ENCODE measurements at places on chromosomes 11 and 22.

DNA sequence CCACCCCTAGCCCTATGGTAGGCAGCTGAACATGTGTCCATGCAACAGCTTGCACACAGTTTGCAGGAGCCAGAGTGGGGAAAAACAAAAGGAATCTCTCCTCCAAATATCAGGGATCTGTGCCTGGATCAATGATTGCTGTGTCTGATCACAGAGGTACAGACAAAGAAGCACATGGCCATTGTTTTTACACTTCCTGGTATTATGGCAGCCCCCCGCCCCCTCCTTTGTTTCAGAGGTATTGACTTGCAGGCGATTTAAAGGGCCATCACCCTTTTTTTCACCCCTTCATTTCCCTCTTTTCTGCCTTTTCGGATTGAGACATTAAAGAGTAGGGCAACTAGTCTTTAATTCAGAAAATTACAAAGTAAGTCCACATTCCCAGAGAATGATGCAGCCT lies 453.0 kb upstream of the LUZP2 start:
- no peak for DNase-seq

GRCh38 chr22:46183733-46184132 lies 33.4 kb downstream of the PPARA start:
- no peak for DNase-seq

DNA sequence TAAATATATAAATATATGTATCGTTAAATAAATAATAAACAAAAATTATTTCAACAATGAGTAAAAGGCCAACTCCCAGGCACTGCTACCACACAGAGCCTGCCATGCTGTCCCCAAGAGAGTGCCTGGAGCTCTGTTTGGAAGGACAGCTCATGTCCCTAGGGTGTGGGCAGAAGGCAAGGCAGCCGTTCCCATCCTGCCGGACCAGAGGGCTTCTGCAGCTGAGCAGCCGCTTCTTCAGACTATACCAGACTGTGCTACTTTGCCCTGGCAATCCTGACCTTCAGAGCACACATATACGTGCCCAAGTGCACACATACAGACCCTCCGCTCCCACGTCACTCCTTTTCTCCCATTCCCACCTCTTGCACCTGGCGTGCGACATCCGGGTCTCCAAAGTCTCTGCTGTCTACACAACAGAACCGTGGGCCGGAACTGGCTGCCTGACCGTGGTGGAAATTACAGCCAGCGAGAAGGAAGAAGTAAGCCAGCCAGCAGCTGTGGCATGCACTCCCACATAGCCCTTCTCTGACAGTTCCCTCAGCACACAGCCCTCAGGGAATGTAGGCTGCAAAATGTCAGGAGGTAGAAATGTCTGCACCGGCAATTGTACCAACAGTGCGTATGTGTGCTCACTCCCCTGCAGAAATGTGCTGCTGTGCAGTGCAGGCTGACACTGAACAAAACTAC lies 24.0 kb downstream of the PAX6 start:
- DNase-seq = no peak

DNA sequence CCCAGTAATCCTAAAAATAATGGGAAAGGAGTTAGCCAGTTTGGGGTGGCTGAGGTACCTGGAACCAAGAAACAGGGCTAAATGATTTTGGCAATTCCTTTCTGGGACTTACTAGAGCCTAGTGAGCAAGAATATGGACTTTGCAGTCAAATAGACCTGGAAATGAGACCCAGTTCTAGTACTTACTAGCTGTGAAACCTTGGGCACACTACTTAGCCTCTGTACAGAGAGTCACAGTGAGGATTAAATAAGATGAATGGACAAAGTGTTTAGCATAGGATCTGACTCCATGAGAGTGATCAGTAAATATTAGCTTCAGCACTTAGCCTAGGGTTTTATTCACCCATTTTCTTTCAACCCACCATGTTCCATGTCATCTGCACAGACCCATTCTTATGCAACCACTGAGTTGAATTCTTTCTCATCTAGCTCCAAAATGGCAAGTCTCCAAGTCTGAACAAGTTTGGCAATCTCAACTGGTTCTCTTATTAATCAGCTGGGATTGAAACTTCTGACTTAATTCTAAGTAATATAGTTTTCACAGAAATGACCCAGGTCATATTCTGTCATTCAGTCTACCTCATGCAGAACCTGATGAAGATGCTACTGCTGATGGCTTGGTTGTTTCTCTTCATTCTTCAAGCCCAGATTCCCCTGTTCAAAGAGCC lies 15.0 kb upstream of the SORL1 start:
- no peak for DNase-seq

DNA sequence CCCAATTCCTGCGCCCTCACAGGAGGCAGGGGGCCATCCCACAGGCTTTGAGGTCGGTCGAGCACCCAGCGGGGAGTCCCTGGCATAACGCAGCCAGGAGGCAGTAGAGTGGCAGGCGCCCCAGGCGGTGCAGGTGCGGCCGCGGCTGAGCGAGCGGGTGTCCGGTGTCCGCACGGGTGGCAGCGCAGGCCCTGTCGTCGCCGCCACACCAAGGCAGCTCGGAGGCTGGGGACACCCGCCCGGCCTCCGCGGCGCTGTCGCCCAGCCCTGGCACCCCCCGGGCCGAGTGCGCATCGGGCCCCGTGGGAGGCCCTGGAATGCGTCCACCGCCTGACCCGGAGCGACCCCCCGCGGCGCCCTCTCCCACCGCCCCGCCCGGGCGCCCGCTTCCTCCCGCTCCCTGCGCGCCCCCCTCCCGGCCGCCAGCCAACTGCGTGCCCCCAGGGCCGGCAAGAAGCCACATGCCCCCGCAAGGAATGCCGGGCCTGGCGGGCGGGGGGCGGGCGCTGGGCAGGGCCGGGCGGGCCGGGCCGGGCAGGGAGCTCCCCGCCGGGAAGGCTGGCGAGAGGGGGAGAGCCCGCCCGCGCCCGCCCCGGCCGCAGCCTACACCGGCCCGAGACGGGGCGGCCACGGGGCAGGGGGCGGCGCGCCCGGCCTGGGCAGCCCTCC lies 33.9 kb downstream of the PRDM11 start:
- no peak for DNase-seq

DNA sequence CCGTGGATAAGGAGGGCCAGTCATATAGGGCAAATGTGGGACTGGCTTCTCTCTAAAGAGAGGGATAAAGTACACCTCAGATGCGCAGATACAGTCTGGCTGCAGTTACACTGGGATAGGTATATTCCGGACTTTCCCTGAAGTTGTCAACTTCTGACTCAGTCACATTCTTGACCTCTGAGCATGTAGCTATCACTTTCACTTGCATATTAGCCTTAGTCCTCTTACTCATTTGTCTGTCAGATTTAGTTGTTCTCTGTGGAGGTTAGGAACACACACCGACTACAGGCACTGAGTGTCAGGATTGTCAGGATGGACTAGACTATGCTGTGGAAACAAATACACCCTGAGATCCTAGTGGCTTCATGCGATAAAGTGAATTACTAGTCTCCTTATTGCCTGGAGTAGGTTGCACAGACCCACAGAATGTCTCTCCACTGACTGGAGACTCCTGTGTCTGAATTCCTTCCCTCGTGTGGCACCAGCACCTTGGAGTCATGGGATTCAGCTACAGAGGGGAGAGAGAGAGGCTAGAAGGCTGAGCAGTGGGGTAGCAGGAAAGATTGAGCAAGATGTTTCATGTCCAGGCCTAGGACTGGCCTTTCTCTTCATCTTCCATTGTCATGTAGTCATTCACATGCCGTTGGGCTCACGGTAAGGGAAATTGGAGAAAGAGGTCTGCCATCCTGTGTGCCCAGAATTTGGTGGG lies 654.3 kb downstream of the NTM start:
- DNase-seq = no peak

GRCh38 chr11:115963156-115963555 lies 458.9 kb upstream of the CADM1 start:
- no peak for DNase-seq

GRCh38 chr11:19164230-19164855 lies 37.4 kb downstream of the CSRP3 start:
- no peak for DNase-seq

GRCh38 chr22:47236161-47236560 lies 473.7 kb downstream of the TBC1D22A start:
- DNase-seq = no peak

DNA sequence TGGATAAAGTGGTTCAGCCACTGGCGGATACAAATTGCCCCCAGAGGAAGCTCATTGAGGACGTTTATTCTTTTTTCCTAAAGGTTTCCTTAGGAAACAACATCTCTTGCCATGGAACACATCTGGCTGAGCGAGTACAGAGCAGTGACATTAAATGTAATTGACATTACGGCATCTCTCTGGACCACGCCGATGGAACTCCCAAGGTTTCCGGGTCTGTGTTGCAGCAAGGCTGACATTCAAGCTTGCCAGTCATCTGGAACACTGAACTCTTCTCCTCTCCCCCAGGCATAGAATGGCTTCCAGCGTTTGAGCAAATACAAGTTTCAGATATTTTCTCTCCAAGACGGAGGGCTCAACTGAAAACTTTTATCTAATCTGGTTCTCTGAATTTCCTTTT lies 42.1 kb downstream of the CLMP start:
- DNase-seq = no peak

GRCh38 chr11:44621140-44621681 lies 55.7 kb downstream of the CD82 start:
- DNase-seq = peak; percentile 89

GRCh38 chr11:65857500-65857852 lies 504 bp downstream of the CFL1 start:
- no peak for DNase-seq

DNA sequence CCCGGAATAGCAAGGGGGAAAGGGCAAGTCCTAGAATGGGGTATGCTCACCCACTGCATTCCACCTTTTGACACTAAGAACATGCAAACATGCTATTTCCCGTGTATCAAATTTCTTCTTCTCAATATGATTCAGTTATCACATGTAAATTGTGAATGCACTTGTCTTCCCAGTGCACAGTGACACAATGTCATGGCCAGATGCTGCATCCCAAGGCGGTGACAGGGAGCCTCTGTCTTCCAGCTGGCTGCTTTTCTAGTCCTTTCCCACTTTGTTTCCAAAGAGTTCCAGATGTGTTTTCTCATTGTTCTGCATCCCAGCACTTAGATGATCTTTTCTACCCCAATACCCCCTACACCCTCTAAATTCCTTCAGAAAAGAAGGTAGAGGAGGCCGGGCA lies 12.4 kb downstream of the SLC25A18 start:
- DNase-seq = no peak

DNA sequence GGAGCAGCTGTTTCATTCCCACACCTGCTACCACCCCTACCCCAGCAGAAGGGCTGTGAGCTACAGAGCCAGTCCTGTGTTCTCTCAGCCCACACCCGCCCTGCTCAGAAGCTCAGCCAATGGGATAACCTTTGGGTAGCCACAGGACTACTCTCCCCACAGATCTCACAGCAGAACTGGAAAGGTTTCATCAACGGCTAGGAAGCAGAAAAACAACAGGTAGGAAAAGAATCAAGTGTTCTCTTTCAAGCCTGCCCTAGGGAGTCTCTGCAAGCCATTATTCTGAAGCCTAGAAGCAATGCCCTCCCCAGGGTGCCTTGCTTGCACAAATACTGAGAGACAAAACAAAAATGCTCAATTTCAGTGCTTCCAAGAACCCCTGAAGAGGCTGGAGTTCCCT lies 77.2 kb downstream of the TMPRSS5 start:
- no peak for DNase-seq

DNA sequence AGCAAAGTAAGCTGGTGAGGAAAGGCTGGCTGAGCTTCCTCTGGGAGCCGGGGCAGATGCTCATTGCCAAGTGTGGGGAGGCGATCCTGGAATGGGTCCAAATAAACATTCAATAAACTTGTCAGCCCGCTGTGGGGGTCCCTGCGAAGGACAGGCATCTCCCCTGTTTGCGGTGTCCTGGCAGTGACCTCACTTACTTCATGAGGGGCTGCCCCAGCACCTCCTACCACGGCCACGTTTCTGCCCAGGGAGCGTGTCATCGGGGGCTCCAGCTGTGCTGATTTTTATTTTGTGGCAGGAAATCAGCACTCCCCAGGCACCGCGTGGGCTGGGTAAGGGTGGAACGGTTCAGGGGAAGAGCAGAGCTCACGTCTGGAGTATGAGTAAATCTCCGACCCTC lies 493.9 kb upstream of the B3GAT1 start:
- no peak for DNase-seq

GRCh38 chr11:74446532-74446938 lies 20.8 kb downstream of the KCNE3 start:
- DNase-seq = no peak

GRCh38 chr11:107706531-107706930 lies 5.3 kb downstream of the SLN start:
- no peak for DNase-seq

DNA sequence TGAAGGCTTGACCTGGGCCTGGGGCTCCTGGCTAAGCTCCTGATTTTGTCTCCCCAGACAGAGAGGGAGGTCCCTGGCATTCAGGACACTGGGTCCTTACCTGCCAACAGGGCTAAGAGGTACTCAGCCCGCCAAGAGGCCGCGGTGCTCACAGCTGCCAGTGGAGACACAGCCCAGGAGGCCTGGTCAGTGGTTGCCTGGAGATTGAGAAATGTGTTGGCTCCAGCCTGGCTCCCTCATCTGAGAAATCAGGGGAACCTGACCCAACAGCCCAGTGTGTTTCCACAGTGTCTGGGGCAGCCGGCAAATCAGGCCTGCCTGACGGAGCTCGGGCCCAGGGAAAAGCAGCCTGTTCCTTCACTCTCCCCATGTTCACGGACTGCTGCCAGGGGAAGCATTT lies 79.4 kb upstream of the NAV2 start:
- no peak for DNase-seq

DNA sequence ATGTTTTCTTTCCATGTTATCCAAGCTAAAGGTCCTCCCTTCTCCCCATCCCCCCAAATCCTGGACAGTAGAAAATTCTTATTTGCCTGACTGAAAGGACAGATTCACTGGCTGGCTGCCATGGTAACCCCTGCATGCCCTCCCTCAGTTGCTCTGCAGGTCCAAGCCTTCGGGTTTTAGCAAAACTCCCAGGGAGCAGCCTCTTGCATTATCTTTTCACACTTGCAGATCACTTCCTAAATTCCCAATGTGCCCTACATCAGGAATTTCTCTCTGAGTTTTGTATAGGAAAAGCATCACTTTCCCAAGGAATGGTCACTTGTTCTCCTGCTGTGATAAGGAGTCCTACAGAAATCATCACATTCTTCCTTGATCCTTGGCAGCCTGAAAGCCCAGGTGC lies 75.0 kb upstream of the TENM4 start:
- no peak for DNase-seq

- DNase-seq = no peak
Observed at GRCh38 chr11:46367916-46368267, 13.6 kb upstream of the MDK start.

DNA sequence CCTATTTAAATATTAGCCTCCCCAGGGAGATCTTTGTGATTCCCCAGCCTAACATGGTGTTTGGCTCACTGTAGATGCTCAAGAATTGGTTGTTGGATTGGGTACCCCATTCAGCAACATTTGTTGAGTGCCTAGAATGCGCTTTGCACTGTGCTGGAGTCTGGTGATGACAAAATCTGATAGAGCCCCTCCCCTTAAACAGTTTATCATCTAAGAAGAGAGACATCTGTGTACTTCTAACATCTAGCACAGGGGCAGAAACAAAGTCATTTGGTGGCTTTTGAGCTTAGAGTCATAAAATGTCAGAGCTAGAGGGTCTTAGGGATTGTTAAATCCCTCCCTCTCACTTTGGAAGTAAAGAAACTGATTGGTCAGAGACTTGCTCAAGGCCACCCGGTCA lies 73.0 kb downstream of the UBASH3B start:
- no peak for DNase-seq

GRCh38 chr11:126452241-126453101 lies 97.0 kb downstream of the ST3GAL4 start:
- no peak for DNase-seq

GRCh38 chr22:49992921-49993648 lies 19.5 kb downstream of the IL17REL start:
- no peak for DNase-seq

- DNase-seq = no peak
Observed at GRCh38 chr11:111440416-111441205, 61.5 kb upstream of the POU2AF1 start.

GRCh38 chr11:23973244-23973643 lies 523.6 kb upstream of the LUZP2 start:
- no peak for DNase-seq
